ENCODE measurements at places on chromosomes 2 and 18. TPM values are rescaled to one million over a fixed set of nuclear protein-coding genes. Genes with fewer than 3 reads are reported as not detected.

CLASP1 gene
- total RNA-seq: 129 TPM

C2orf78 gene
- not detected for total RNA-seq

MAPRE3 gene
- 13.9 TPM for total RNA-seq

CUL3 gene
- 95.0 TPM for total RNA-seq

OXER1 gene
- total RNA-seq: not detected

ATP8B1 gene
- total RNA-seq: 5.7 TPM

ZDBF2 gene
- total RNA-seq: 31.4 TPM

GAREM1 gene
- 35.9 TPM for total RNA-seq

SCN7A gene
- total RNA-seq: 1.6 TPM

KRTCAP3 gene
- not detected for total RNA-seq

LCT gene
- not detected for total RNA-seq

SCYGR4 gene
- total RNA-seq: not detected

DNER gene
- 79.9 TPM for total RNA-seq

CRYGC gene
- total RNA-seq: not detected

ADCYAP1 gene
- 7.3 TPM for total RNA-seq

SLC5A7 gene
- 1.6 TPM for total RNA-seq

RGPD6 gene
- 125 TPM for total RNA-seq

UGT1A4 gene
- not detected for total RNA-seq

CPO gene
- not detected for total RNA-seq

APLF gene
- 11.8 TPM for total RNA-seq

MSH6 gene
- 48.5 TPM for total RNA-seq

RAB31 gene
- 37.5 TPM for total RNA-seq

L3MBTL4 gene
- 34.2 TPM for total RNA-seq

SCLY gene
- total RNA-seq: 11.8 TPM

SPATA3 gene
- total RNA-seq: not detected

IRS1 gene
- 11.8 TPM for total RNA-seq

RPS27A gene
- total RNA-seq: 726 TPM

ACKR3 gene
- total RNA-seq: 20.0 TPM

SNED1 gene
- 4.5 TPM for total RNA-seq

RNF152 gene
- 106 TPM for total RNA-seq

AGXT gene
- total RNA-seq: not detected

CNGA3 gene
- total RNA-seq: 1.2 TPM

TDRD15 gene
- total RNA-seq: under 0.01 TPM

PTPRN gene
- 24.5 TPM for total RNA-seq

BMPR2 gene
- total RNA-seq: 74.6 TPM

HADHA gene
- total RNA-seq: 85.2 TPM

STPG4 gene
- total RNA-seq: 0.41 TPM

C2orf92 gene
- 3.3 TPM for total RNA-seq

ASPRV1 gene
- 2.0 TPM for total RNA-seq

CTAGE1 gene
- not detected for total RNA-seq

STON1 gene
- total RNA-seq: 3.7 TPM

PLB1 gene
- 1.2 TPM for total RNA-seq

YIPF4 gene
- 43.6 TPM for total RNA-seq

FAM237A gene
- not detected for total RNA-seq

SKOR2 gene
- not detected for total RNA-seq

CNTNAP5 gene
- total RNA-seq: 30.6 TPM

SULT1C4 gene
- 4.5 TPM for total RNA-seq

SERPINB5 gene
- under 0.01 TPM for total RNA-seq

SLC19A3 gene
- 2.0 TPM for total RNA-seq

PARD6G gene
- 9.4 TPM for total RNA-seq

All from frontal cortex (tissue), 4 donors.